Stimulated activated CD8-positive, alpha-beta memory T cell treated with anti-CD3 and anti-CD28 coated beads, Interleukin-12 subunit alpha, Interleukin-12 subunit beta, amount 100 ng/mL, for 4 hours (primary cell): ENCODE measurements at places on chromosomes 16 and 17.
A peak's percentile ranks its signal among the peaks of the same experiment; 100 is the strongest.

DNA sequence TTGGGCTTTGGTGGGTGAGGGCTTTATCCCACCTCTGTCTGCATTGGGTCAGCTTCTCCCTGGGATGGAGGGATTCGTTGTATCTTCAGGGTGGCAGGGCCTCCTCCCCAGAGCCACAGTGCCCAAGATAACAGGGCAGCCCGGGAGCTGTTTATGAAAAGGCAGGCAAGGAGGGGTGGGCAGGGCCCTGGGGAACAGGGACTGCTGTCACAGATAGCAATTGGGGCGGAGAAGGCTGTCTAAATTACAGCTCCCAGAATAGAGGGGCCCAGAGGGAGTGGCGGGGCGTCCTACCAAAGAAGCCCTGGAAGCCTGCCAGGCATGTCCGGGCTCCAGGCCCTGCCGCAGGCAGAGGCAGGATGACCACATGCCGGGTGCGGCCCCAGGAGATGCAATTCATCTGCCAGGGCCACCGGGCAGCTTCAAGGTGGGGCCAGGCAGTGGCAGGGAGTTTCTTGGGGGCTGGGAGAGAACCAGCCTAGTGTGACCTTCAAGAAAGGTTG lies 18.8 kb upstream of the PHOSPHO1 start:
- DNase-seq: no peak

DNA sequence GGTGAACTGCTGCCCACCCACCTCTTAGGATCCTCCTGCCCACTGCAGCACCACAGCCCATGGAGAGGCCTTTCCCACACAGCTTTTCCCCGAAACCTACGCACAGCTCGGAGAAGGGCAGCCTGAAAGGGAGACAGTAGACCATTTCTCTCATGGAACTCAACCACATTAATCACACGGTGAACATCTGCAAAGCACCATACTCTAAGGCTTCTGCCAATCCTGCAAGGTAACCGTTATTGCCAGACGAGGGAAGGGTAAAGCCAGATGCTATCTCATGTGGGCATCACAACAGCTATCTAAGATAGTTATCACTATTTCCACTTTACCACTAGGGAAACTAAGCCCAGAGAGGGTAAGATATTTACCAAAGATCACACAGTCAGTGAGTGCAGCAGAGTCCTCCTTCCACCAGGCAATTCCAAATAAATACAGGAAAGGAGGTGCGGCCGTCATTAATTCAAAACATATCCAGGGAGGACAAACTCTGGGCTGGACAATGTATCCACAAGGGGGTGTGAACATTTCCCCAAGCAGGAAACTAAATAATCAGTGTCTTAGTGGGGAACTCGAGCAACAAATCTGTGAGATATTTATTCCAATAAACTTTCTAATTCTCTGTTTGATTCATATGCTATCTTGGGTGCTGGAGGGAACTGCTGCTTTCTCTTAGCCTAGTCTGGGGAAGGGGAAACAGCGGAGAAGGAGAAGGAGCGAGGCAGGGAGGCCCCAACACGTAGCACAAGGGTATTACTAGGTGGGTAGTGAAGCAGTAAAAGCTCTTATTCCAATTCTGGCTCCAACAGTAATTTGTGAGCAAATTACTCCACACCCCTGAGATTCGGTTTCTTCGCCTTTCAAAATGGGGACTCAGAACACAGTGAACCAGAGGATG lies 723 bp downstream of the TMEM186 start:
- no peak for DNase-seq

DNA sequence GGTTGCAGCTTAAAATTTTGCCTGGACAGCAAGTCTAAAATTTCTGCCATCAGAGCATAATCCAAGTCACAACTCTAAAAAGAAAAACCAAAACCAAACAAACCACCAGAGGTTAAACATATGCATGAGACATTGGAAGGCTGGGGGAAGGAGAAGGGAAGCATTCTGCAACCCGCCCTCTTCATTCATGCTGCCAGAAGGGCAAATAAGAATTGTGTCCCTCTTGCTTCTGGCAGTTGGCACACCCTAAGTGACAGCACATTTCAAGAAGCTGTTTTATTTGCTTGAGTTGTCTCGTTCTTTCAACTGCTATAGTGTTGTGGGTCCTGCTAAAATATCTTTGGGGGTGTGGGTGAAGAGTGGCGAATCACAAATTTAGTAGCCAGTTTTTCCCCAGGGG lies 99.6 kb downstream of the SKAP1 start:
- no peak for DNase-seq

- peak; percentile 55 for DNase-seq
These were observed 29.9 kb upstream of the TNS4 start for GRCh38 chr17:40531051-40531991.

GRCh38 chr17:18246880-18247612 lies 11.5 kb downstream of the FLII start:
- no peak for DNase-seq

DNA sequence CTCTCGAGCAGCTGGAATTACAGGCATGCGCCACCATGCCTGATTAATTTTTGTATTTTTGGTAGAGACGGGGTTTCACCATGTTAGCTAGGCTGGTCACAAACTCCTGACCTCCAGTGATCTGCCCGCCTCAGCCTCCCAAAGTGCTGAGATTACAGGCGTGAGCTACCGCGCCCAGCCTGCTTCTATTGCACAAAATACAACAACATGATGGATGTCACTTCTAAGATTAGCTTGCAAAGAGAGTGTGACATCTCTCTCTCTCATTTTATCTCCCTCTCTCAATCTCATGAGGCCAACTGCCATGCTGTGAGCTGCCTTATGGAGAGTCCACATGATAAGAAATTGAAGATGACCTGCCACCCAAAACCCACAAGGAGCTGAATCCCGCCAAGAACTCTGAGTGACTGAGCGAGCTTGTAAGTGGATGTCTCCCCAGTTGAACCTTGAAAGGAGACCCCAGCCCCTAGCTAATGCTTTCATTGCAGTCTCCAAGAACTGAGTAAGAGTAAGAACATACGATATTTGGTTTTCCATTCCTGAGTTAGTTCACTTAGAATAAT lies 458.5 kb downstream of the RBFOX1 start:
- no peak for DNase-seq

DNA sequence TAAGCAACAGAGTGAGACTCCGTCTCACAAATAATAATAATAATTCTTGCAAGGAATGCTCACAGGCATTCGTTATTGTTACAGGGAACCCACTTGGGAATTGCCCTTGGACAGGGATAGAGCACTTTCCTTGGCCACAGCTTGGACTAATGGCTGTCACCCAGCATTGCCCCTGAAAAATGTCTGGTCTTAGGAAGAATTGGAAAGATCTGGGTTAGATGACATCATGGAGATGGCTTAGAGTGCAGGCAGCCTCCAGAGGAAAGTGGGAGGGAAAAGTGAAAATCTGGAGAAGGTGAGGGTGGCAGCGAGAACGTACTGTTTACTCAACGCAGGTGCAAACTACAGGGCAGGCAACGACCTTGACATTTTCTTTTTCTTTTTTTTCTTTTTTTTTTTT lies 59.3 kb upstream of the MRTFB start:
- DNase-seq: no peak

GRCh38 chr17:48068491-48068961 lies 20.4 kb downstream of the NFE2L1 start:
- no peak for DNase-seq

GRCh38 chr16:83762141-83762991 lies 45.4 kb upstream of the HSBP1 start:
- no peak for DNase-seq

- DNase-seq: peak; percentile 29
These were observed 1.5 kb downstream of the COL1A1 start for GRCh38 chr17:50199803-50200456.

- no peak for DNase-seq
These were observed 235.5 kb downstream of the XYLT1 start for GRCh38 chr16:17235147-17235815.

- no peak for DNase-seq
These were observed 174.0 kb upstream of the CIBAR2 start for GRCh38 chr16:85286066-85286831.

GRCh38 chr16:56833243-56833970 lies 31.6 kb upstream of the SLC12A3 start:
- DNase-seq: no peak

DNA sequence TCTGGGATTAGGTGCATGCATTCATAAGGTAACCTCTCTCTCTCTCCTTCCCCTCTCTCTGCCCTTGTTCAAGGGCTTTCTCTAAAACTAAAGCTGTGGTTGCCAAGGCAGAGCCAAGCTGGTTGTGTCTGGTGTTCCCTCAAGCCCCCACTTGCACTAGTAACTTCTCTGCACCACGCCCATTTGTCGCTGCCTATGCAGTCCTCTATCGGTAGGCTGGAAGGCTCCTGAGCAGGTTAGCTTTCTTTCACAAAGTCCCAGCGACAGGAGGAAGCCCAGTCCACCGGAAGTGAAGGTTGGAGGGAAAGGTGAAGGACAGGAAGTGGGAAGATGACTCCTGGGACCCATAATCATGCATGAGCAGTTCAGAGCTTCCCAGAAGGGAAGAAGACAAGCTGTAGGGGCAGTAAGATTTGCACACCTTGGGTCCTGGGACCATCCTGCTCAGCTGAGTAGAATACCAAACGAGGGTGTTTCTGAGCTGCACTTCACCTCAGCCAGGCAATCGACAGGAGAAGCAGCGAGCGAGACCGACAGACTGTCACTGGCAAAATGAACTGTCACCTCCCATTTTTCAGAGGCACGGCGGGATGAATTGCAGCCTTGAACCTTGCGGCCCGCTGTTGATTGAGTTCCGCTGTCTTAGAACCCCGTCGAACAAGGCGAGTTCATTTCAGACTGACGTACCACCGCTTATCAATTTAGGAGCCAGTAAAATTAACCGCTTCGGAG lies 14.7 kb upstream of the SKAP1 start:
- no peak for DNase-seq

GRCh38 chr16:50810241-50810965 lies 68.5 kb downstream of the CYLD start:
- DNase-seq: no peak

DNA sequence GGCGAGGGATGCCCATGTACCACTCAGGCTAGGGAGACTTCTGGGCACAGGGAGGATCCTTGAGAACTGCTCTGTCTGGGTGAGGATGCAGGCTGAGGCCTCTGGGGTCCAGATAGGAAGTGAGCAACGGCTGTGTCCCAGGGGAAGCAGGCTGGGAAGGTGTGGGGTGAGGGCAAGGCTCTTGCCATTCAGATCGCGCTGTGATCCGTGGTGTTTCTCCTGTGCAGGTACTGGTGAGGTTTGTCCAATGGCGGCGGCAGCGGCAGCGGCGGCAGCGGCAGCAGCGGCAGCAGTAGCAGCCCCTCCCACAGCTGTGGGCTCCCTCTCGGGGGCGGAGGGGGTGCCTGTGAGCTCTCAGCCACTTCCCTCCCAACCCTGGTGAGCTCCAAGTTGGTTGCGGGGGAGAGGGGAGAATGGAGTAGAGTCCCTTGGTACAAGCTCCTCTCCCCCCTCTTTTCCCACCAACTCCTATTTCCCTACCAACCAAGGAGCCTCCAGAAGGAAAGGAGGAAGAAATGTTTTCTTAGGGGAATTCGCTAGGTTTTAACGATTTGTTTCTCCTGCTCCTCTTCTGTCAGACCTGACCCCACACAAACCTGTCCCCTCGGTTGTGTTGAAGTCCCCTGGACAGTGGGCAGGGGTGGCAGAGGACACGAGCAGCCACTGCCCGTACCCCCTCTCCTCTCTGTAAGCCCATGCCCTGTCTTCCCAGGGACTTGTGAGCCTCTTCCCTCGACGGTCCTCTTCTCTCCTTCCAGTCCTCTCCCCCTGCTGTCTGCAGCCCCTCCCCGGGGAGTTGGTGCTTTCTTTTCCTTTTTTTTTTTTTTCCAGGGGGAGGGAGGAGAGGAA lies 1.9 kb upstream of the PRRT2 start:
- peak; percentile 50 for DNase-seq

DNA sequence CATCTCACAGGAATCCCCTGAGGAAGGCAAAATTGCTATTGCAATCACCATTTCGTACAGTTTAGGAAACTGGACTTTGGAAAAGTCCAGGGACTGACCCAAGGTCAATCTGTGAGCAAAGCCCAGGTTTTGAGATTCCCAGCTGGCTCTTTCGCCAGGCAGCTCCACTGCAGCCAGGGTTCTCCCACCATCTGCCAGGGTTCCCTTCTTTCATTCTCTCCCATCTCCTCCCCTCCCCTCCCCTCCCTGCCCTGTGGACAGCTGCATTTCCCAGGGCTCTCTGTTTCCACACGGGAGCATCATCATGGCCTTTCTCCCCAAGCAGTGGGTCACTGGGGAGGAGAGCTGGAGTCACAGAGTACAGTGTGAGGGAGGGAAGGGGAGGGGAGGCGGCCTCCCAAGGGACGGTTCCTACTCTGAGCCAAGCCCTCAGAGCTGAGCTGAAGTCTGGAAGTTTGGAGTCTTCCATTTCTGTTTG lies 11.9 kb upstream of the GSDMA start:
- no peak for DNase-seq

DNA sequence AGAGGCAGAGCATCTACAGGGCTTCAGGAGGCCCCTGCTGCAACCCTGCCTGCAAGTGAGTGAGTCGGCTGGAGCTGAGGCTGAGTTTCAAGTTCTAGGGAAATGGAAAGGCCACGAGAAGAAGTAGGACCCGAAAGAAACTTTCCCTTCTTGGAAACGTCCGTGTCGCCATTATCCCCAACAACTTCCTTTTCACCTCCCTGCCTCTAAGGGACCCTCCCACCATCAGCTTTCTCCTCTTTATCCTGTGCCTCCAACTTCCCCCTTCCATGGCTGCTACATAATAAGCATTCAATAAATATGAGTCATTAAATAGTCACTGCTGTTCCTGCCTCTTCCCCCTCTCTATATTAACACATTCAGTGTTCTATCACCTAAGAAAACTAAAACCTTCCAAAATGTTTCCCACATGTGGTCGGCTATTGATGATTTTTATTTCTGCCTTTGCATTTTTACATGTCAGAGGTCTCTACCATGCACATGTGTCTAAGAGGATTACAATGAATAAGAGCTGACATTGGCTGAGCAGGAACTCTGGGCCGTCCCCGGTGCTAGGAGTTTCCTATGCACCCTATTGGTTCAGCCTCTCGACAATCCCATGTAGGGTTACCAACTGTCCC lies 115.9 kb upstream of the TNRC6C start:
- DNase-seq: no peak

GRCh38 chr16:54936979-54937670 lies 6.5 kb downstream of the IRX5 start:
- DNase-seq: no peak

DNA sequence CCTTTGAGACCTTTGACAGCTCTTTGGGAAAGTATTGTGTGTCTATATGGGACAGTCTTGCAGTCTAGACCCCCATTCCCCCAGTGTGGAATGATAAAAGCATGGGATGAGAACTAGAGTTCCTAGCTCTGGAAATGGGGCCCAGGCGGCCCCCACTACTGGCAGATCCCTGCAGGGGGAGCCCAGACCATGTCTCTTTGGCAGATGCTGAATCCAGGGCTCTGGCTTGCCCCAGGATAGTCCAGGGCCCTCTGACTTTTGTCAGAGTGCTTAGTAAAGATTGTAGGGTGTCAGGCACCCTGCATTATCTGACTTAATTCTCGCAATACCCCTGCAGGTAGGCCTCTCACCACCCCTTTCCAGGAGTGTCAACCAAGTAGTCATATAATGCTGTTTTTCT lies 8.3 kb downstream of the ALKBH5 start:
- DNase-seq: no peak

- no peak for DNase-seq
These were observed 8.2 kb downstream of the CRAMP1 start for GRCh38 chr16:1620391-1620790.

- no peak for DNase-seq
These were observed 26.0 kb downstream of the NECAB2 start for GRCh38 chr16:83994087-83994486.
